ENCODE measurements at places on chromosomes 13 and 19.

GRCh38 chr13:107736731-107737130 lies 478.6 kb downstream of the LIG4 start:
- no peak for DNase-seq

- DNase-seq = no peak
Observed at GRCh38 chr19:56348289-56348877, 33.7 kb upstream of the ZSCAN5A start.

GRCh38 chr19:38352611-38353010 lies 17.0 kb downstream of the CATSPERG start:
- no peak for DNase-seq

GRCh38 chr13:41503356-41503755 lies 46.0 kb downstream of the RGCC start:
- no peak for DNase-seq

GRCh38 chr19:19204181-19204580 lies 967 bp upstream of the NR2C2AP start:
- no peak for DNase-seq

DNA sequence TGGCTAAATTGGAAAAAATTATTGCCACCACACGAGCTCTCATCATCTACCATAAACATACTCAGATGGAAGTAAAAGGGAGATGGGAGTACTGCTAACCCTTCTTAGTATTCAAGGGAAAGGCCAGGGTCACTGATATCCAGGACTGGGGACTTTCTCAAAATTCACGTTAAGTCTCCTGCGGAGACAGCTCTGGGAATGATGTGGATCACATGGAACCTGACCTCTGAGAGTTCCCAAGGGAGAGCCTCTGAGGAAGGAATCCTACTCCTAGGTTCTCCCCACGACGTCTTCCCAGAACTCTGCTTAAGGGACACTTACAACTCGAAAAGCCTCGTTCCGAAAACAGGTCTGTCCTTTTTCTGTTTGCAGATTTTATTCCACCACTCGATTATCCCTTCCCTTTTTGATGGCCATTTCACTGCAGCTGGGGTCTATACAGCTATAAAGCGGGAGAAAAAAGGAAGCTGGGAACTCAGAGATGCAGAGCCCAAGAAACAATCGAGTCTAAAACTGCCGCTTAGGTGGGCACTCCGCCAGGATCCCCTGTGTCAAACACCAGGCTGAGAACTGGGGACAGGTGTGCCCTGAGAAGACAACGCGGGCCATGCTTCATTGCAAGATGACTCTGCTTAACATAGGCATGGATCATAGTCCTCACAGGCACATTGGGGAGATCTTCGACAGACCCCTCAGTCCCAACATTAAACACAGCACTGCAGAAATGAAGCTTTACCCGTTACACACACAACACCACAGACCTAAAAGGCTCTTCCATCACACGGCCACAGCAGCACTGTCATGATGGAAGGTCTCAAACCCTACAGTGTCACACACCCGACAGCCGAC lies 823 bp upstream of the ZNF567 start:
- DNase-seq = no peak

DNA sequence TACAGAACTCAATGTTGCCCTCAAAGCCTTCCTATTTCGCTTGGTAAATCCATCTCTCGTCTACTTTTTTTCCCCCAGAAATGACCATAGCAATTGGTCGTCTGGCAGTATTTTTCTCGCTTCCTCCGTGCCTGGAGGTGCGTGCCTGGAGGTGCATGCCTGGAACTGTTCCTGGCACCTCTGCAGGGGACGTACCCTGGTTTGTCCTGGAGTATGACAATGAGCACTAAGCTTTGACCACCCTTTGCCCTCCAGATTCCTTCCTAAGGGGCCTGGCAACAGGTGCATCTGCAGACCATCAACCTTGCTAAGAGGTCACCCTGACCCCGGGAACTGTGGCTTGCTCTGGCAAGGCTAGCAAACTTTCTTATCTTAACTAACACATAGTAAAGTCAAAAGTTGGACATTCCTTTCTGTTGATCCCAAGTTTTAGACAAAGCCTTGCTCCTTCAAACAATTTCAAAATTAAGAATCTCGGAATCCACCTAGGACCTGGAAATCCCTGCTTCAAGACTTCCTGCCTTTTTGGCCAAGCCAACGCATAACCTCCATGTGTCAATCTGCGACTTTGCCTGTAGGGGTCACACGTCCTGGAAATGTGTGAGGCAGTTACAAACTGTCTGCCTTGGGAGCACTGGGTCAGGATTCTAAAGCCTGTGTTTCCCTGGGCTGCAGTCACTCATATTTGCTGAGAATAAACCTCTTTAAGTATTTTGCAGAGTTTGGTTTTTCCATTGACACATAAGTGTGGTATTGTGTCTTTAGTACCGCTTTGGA lies 28.8 kb upstream of the TUBGCP3 start:
- no peak for DNase-seq

DNA sequence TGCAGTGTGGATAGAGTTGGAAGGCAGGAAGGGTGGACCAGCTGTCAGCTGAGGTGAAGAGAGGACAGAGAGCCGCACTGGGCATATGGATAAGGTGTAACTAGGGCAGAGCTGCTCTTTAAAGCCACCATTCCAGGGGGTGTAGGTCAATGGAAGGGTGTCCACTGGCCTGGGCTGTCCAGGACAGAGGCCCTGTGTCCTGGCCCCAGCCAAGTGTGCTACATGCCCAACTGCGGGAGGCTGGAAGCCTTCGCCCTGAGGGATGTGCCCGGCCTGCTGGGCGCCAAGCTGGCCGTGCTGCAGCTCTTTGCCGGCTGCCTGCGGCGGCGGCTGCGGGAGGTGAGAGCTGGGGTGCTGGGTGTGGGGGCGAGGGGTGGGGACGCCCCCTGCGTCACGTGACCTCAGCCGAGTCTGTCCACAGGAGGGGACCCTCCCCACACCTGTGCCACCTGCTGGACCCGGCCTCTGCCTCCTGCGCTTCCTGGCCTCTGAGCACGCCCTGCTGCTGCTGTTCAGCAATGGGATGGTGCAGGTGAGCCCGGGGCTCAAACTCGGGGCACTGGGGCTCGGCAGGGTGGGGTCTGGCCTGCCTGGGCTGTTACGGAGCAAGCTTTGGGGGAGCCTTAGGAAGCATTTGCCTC lies 9.8 kb downstream of the PLK5 start:
- no peak for DNase-seq

DNA sequence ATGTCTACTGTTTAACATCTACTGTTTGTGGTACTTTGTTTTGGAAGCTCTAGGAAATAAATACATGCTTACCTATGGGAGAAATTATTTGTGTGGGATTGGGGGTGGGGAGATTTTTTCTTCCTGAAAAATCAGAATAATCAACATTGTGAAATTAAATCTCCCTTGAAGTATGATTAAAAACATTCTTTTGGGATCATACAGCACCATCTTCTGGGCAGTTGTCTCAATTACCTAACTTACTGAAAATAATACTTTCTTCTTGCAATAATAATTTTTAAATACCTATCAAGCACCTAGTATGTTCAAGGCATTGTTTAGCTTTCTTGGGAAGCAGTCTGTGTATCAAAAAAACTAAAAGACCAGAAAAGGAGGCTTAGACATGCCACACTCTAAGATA lies 576.5 kb upstream of the ARGLU1 start:
- no peak for DNase-seq

- no peak for DNase-seq
Observed at GRCh38 chr13:89701913-89702312, 1645.6 kb upstream of the MIR17HG start.

DNA sequence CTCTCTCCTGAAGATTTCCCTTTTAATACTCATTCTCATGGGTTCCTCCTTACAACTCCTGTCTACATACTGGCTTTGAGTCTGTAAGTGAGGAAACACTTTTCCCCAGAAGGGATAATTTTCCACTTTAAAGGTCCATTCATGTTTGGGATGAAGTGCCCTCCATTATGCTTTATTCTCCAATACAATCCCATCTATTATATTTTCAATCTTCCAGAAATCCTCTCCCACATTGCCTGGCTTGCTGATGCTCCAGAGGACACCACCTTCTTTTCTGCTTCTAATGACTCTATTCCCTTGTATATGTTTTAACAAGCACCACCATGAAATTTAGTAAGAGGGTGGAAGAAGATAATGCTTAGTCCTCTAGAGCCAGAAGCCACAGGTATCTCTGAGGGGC lies 92.7 kb upstream of the NBEA start:
- no peak for DNase-seq

GRCh38 chr13:113915012-113915763 lies 51.3 kb upstream of the GAS6 start:
- DNase-seq = no peak
